ENCODE measurements at places on chromosomes 3 and 15. TPM values are rescaled to one million over a fixed set of nuclear protein-coding genes. Genes with fewer than 3 reads are reported as not detected.

The COL7A1 gene
- total RNA-seq, result 40.0 TPM

The IGSF10 gene
- 0.10 TPM for total RNA-seq

The PSTPIP1 gene
- 0.46 TPM for total RNA-seq

The SUSD5 gene
- total RNA-seq, result 16.3 TPM

DNA sequence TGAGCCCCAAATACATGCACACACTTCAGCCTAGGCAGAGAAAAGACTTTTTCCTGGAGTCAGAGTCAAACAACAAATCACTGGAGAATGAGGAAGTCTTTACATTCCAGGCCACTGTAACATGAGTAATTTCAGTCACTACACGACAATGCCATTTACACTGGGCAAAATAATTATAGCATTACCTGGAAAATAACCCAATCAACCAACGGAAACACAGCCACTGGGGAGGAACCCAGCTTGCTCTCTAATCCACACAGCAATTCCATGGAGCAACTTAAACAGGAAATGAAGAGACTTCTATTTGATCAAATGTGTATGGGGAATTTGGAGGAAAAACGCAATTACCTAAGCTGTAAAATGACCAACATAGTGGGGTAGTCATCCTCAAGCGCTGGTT, 15.2 kb downstream of the FSTL1 start:
- no peak for DNase-seq

DNA sequence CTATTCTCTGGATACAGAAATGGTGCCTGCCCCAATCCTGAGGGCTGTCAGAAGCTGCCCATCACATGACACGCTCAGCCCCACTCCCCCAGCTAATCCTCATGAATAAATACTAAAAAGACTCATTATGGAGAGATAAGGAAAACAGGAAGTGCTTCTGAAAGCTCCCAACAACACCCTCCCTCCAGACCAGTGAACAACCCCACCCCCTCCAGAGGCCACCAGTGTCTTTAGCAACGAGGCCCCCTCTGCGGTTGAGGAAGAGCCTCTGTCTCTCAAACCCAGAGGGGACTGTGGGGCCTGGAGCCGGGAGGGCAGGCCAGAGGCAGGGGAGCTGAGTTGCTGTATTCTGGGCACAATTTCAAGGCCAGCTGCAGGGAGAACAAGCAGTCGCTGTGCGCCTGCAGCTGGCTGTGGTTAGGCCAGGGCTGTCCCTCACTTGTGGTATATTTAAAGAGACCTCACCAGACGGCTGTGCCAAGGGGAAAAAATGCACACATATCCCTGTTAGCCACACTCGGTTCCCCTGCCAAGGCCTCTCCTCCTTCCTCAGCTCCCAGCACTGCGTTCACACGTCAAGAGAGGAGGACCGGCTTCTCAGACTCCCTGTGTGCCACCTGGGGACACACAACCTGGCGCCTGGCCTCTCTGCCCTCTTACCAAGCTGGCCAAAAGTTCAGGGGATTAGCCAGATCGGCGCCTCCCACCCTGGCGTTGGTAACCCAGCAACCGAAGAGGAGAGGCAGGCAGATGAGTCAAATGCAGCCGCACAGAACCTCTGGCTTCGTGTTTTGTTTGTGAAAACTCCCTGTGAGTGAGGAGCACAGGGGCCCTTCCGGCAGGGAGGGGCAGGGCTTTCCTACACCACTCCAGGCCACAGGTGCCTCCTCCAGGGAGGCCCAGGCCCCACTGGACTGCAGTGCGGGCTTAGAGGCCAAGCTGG, 101.2 kb upstream of the ETV5 start:
- DNase-seq, result no peak

DNA sequence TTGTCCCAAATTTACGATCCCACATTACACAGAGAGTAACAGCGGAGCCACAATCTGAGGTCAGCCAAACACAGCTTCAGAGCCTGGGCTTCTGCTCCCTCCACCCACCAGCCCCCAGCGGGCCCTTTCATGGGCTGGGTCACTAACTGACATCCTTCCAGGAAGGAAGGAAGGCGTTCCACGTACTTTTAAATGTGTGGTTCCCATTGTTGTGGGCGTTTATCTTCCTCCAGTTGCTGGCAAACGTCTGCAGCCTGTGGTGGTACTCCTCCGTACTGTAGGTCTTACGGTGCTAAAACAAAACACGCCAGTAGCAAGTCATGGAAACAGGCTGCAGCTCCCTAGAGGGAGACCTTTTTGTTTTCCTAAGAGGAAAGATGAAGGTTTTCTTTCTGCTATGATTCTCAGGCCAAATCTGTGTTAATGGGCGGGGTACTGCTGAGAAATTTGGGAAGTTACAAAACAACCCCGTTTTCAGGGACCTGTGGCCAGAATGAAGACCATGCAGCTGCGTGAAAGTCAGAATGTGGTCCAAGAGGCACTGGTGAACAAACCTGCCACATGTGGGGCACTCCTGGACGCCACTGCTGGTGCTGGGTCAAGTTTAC, 7.6 kb downstream of the CTSH start:
- DNase-seq, result no peak

DNA sequence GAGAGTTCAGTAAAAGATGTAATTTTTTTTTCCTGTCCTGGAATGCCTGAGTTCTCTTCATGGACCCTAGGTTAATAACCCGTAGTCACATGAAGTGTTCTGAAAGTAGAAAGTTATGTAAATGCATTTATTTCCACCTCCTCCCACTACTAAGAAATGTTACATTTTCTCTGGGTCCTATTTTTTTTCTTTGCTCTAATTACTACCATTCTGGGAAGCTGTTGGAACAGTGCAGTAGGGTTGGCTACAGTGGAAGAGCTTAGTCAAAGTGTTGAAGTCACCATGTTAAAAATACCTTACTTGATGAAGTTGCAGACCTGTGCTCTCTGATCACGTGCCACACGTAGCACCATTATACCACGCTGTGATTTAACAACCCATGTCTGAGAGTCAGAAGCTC, 153.8 kb upstream of the TSC22D2 start:
- no peak for DNase-seq

DNA sequence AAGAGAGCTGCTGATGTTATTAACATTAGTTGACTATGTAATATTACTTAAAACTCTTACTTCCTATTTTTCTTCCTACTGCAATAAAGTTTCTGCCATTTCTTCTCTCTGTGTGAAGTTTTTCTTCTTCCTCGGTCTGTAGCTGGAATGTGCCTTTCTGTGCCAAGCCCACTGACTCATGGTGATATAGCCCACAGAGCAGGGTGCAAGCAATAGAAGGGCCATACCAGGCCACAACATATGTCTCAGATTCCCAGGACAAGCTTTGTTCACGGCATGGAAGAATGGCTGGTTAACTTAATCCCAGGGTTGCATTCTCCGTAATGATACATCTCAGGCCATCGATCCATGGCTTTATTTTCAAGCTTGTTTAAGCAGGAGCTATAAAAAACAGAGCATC, 815.3 kb downstream of the TUSC7 start:
- no peak for DNase-seq

DNA sequence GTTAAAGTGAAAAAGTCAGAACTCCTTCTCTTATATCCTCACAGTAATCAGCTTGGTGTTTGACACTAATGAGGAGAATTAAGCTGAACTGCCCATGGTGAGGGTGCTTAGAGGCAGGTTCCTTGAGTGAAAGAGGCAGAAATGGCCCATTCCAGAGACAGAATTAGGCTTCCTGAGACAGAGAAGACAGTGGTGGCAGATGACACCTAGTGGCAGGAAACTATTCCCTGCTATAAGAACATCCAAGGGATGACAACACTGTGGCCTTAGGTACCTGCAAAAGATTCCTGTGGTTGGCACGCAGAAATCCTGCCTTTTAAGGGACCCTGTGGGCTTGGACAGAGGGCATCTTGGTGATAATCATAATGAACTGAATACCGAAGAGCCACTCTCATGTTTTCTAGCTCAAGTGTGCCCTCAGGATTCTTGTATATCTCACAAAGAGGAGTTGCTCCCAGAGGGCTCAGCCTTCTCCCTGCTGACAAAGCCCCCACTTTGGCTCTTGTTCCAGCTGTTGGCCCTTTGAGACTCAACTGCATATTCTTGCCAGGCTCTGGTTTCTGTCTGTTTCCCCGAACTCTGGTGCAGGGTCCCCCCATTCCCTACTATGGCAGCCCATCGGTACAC, 56.0 kb downstream of the KBTBD12 start:
- peak; percentile 63 for DNase-seq

DNA sequence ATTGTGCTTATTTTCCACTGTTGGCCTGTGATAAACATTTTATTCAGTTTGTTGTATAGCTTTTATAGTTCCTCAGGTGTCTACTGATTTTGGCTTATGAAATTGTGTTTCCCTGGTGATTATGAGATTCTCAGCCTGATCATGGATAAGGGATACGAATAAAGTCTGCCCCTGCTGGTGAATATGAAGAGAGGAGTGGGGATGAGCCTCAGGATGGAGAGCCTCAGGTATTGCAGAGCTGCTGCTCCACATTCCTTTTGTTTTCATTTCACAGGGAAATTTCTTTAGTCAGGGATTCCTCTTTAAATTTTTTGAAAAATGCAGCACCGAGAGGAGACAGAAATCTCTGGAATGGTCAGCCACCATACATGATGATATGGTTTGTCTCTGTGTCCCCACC, 14.7 kb upstream of the RAB6B start:
- DNase-seq, result no peak

GRCh38 chr3:69539134-69539533, 153.2 kb upstream of the FRMD4B start:
- DNase-seq, result no peak

- DNase-seq, result no peak
Measured at GRCh38 chr15:36218322-36218721, 361.1 kb upstream of the CDIN1 start.

- no peak for DNase-seq
Measured at GRCh38 chr3:135271177-135272025, 476.3 kb downstream of the EPHB1 start.

GRCh38 chr3:112979244-112979832, 4.4 kb upstream of the CD200R1 start:
- DNase-seq, result no peak

- no peak for DNase-seq
Measured at GRCh38 chr3:128784232-128784631, 58.2 kb downstream of the RAB7A start.

DNA sequence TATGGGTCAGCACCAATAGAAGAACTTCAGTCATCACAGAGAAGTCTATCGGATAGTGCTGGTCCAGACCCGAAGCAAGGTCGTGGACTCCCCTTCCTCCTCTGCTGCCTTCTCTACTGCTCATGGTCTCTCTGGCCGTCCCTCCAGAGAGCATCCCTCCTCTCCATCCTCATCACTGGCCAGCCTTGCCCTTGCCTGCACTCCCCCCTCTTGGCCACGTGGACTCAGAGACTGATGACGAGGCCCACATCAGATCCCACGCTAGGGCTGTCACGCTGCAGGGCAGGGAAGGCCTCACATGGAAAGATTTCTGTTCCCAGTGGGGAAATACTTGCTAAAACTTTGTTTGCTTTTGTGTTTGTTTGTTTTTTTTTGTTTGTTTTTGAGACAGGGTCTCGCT, 35.3 kb downstream of the IGDCC3 start:
- no peak for DNase-seq

DNA sequence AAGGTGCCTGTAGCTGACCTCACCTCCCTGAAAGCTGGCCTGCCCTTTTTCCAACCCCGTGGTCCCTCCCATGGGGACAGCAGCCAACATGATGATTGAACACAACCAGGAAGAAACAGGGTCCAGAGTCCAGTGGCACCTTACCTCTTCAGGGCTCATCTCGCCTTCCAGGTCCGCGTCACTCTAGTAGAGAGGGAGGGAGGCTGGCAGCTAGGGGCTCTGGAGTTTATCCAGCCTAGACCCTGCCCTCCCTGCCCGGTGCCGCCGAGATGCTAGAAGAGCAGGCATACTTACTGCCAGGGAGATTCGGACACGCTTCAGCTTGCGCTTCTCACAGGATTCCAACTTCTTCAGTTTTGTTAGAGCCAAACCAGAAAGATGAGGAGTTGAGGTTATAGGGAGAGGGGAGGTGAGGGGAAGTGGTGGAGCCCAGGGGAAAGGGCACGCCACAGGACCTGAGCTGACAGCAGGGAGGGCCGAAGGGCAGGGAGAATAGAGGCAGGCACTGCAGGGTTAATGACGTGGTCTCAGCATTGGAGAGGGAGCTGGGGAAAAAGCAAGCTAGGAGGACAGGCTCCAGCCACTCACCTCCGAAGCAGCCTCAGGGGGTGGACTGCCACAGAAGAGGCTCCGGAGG, 9.1 kb downstream of the CLCN2 start:
- no peak for DNase-seq

DNA sequence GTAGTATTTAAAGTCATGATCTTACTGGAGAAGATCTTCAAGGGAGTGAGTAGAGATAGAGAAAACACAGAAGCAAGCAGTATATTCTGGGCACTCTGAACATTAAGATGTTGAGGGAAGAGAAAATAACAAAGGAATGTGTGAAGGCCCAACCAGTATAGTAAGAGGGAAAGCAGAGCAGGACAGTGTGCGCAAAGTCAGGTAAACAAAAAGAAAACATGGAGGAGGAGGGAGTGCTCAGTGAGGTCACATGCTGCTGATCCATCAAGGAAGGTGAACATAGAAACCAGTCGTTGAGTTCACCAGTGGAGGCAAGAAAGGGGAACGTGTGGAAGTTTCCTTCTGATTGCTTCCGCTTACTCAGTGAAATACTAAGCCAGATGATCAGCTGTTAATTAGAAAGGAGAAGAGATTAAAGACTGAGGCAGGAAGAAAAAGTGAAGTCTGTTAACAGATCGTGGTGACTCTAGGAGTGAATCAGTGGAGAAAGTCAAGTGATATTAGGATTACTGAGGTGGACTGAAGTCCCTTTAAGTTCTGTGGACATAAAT, 47.2 kb downstream of the OPA1 start:
- DNase-seq, result no peak

DNA sequence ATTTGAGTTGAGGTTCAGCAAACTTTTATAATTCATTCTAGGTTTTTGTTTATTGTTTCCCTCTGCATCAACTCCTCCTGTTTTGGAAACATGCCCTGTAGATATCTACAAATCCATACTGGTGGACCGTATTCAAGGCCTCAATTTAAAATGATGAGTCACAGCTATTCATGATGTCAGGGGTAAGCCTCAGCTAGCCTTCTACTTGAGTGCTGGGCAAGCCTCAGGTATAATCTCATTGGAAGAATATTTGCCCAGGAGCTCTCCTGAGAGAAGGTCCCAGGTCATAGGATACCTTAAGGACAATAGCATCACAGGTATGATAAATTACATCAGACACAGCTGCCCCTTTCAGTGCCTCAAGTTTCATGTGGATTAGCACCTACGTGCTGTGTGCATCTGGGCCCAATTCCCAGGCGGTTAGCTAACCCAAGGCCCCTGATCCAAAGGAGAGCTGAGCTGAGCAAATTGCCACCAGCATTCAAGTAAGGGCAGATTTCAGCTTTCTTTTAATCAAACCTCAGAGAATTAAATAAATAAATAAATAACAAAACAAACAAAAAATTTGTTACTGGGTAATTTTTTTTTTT, 87.5 kb downstream of the KCNMB2 start:
- DNase-seq, result no peak

GRCh38 chr3:177551431-177551836, 354.2 kb upstream of the TBL1XR1 start:
- no peak for DNase-seq

GRCh38 chr3:186613637-186614265, 891 bp downstream of the AHSG start:
- DNase-seq, result no peak
